ENCODE measurements at places on chromosomes 4 and X.

- DNase-seq: no peak
These were observed 2.1 kb downstream of the ABHD18 start for GRCh38 chr4:127967141-127967775.

DNA sequence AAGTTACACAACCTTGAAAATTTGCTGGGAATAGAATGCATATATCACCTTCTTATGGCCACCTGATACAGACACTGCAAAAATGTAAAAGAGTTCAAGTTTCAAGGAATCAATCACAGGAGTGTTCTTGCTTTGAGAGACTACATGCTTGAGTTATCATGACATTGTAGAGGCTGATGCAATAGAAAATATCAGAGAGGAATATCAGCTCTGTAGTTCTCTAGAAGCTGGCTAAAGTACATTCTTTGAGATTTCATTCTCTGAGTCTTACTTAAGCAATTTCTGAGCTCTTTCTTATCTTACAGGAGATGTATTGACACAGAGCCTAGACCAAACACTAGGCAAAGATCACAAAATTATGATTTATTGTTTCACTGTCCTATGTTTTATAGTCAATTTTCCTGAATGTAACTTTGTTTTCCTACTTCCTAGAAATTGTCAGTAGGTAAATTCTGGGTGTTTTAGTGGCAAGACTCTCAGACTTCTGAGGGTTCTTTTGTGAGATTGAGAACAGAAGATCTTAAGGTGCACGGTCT, 152.1 kb upstream of the HPGD start:
- DNase-seq: no peak

- DNase-seq: peak; percentile 34
These were observed 214.6 kb upstream of the MAB21L2 start for GRCh38 chr4:150367326-150367725.

DNA sequence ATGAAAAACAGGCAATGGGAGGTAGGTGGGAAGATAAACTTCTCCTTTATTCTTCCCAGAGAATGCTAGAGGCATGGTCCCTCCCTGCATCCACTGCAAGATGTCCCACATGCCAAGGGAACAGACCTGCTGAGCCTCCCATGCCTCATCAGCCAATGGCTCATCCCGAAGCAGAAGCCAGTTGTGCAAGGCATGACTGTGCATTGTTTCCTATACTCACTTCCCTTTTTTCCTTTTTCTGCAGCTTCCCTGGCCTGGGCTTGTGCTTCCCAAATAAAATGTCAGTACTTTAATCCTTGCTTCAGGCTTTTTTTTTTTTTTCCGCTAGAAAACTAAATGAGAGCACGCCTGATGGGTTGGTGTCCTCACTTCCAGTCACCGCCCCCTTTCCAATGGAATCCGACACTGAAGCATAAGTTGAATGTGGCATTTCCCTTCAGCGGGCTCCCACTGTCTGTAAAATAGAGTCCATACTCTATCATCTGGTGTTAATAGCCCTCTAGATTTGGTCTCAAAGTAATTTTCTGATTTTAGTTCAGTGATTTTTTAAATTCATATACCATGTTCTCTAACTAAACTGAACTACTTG, 239.0 kb upstream of the JADE1 start:
- DNase-seq: no peak

DNA sequence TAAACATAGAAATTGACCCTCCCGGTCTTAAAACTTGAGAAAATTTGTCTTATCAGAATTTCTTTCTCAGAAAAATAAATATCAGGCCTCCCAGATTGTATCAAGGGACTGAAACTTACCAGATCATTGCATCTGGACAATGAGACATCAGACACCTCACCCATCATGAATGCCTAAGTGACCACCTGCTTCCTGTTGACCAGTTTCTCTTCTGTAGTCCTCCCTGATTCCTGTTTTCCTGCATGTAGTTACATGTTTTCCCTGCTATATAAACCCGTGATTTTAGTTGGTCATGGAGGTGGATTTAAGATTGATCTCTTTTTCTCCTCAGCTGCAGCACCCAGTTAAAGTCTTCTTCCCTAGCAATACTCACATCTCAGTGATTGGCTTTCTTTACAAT, 548.1 kb downstream of the PPP4R3C start:
- no peak for DNase-seq

DNA sequence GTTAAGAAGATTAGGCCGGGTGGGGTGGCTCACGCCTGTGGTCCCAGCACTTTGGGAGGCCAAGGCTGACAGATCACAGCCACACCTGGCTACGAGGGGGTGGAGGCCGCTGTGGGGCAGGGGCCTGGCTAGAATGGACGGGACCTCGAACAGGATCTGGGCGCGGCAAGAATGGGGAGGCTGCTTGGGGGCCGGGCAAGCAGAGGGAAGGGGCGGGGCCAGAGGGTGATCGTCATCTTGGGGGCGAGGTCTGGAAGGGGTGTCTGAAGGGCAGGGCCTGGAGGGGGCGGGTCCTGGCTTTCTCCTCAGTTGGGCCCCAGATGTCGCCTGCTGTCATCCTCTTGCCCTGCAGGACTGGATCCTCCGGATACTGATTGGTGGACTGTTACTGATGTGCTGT, 57.3 kb upstream of the ENPEP start:
- peak; percentile 86 for DNase-seq

- DNase-seq: no peak
These were observed 5.8 kb downstream of the YTHDC1 start for GRCh38 chr4:68344049-68344448.

DNA sequence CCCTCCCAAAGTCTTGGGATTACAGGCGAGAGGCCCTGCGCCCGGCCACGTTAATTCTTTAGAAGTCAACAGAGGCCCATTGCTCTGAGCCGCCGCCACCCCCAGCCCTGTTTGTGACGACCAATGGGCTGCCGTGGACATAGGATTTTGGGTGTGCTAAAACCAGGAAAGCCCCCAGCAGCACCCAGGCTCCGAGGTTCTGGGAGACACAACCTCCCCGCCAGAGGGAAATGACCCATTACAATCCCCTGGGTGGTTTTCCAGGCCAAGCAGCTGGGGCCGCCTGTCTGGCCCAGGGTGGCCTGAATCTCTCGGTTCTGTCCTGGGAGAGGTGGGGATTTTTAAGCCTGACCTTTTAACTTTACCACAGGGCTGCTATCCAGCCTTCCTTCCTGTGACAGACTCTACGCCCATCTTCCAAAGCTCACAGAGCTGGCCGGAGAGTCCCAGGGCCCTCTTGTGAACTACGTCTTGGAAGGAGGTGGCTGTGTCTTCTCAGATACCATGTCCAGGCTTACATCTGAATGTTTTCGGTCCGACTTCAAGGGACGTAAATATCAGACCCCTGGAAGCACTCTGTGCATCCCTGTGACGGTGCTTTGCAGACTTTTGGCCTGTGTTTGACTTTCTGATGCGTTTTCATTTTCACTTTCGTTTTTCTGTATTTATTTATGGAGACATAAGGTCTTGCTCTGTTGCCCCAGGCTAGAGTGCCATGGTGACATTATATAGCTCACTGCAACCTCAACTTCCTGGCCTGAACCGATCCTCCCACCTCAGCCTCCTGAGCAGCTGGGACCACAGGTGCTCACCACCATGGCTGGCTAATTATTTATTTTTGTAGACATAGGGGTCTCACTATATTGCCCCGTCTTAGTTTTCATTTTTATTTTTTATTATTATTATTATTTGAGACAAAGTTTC, 36.0 kb downstream of the P2RY8 start:
- DNase-seq: no peak

- no peak for DNase-seq
These were observed 40.2 kb downstream of the ABCB7 start for GRCh38 chrX:75115707-75116413.

GRCh38 chr4:17195461-17196275, 297.2 kb upstream of the LDB2 start:
- no peak for DNase-seq

All from WTC11 (cell line).